Left ventricle myocardium inferior (tissue), 1 donor: ENCODE measurements at places on chromosomes 4 and X.

DNA sequence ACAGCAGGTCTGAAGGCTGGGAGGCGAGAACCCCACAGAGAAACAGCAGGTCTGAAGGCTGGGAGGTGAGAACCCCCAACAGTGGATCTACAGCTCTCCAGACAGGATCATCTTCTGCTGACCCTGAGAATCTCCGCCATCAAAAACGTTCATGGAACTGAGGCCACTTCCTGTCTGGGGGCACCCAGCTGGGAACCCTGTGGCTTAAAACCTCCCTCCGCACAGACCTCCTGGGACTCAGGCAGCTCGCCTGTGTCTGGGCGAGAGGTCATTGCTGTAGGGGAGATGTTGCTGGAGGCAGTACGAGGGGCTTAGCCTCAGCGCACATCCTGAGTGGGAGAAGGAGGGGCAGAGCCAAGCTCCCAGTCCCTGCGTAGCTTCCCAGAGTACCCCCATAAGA, 15.1 kb upstream of the CLDN24 start:
- no peak for DNase-seq

DNA sequence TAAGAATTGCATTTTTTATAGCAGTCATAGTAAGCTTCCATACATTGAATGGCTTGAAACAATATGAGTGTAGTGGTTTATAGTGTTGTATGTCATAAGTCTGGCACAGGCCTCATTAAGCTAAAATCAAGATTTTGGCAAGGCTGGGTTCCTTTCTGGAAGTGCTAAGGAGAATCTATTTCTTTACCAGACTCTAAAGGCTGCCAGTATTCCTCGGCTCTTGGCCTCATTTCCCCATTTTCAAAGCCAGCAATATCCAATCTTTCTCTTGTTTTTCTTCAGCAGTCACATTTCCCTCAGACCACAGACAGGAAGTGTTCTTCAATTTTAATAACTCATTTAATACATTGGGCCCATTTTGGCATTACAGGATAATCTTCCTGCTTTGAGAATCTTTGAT, 1155.5 kb upstream of the PABPC4L start:
- DNase-seq = no peak

- DNase-seq = no peak
Measured at GRCh38 chrX:72107320-72107719, 24.4 kb downstream of the RTL5 start.

DNA sequence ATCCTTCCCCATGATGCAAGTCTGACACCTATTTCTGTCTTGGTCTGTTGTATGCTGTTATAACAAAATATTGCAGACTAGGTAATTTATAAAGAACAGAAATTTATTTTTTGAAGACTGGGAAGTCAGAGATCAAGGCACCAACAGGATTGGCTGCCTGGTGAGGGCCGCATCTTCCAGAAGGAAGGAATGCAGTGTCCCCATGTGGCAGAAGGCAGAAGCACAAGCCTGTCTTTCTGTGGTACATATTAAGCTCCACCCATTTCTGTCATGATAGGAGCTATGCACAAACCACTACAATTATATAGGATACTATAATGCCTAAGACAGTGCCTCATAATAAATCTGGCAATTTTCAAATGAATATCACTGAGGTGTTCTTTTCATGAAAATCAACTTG, 502.3 kb upstream of the DIAPH2 start:
- no peak for DNase-seq

DNA sequence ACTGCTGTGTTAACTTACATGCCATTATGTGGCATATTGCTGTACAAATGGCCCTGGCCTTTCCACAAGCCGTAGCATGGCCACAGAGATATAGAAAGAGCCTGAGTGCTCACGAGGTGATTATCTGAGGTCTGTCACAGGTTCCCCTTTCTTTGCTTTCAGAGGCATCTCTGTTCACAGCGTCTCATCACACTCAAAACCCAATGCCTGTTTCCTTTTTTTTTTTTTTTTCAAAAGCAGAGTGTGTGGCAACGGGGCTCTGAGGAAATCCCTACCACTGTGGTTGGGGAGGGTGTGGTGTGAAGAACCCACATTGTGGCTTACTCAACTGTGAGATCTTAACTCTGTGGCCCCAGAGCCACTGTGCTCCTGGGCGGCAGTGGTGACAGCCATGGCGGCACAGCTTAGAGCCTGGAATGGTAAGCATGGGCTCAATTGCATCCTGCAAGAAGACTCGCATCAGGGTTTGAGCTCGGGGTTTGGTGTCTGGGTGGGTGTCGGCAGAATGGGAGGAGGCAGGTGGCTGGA, 30.8 kb downstream of the RTL5 start:
- no peak for DNase-seq

GRCh38 chrX:85627363-85627762, 247.9 kb upstream of the POF1B start:
- no peak for DNase-seq

DNA sequence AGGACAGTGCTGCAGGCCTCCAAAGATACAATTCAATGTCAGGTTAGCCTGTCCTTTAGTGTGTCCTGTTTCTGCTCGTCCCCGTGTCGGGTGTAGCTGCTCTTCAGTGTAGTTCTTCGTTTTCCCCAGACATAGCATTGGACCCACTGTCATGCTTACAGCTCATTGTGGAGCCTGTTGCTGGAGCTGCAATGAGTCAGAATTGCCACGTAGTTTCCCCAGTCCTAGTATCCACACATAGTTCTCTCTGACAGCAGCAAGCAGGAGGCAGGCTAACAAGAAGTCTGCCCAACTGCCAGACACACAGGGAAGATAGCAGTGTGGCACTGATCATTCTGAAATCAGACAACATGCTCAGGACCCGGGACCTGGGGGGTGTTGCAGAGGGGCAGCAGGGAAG, 49.2 kb downstream of the MOSPD2 start:
- DNase-seq = no peak

GRCh38 chr4:111986095-111986494, 159.2 kb upstream of the FAM241A start:
- DNase-seq = no peak

GRCh38 chr4:153159016-153159415, 45.2 kb upstream of the TRIM2 start:
- no peak for DNase-seq

DNA sequence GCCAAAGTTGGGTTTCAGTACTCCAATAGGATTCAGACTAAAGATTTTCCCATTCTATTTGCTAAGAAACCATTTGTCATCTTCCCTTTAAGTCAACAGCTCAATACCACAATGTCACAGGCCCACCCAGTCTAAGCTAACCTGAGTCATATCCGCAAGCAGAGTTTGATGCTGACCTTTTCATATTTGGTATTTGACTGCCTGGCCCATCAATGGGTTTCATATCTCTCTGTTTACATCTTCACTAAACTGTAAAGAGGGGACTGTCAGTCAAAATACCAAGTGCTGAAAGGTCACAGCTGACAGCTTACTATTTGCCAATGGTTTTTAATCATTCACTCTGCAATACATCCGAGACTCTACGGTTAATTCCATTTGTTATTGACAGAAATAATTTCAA, 707.5 kb upstream of the ACTRT1 start:
- DNase-seq = no peak

DNA sequence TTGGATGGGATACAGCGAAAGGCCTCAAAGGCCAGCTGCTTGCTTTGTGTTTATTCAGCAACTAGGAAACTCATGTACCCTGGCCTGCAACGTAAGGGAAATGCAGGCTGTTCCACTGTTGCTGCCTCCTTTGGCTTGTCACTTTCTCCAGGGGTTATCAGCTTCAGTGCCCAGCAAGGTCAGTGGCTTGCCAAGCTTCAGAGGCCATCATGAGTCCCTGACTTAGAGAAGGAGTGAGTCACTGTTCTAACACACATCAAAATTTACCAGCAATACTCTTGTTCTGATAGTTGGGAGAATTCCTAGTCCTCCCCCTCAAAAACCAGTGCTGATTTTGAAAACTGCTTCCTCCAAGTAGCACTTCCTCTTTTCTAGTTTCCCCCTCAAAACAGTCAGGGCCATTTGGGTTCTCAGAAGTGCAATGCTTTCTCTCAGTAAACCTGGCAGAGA, 250.8 kb downstream of the ARHGAP24 start:
- DNase-seq = peak; percentile 41

GRCh38 chrX:2521927-2522386, 21.2 kb upstream of the DHRSX start:
- no peak for DNase-seq

DNA sequence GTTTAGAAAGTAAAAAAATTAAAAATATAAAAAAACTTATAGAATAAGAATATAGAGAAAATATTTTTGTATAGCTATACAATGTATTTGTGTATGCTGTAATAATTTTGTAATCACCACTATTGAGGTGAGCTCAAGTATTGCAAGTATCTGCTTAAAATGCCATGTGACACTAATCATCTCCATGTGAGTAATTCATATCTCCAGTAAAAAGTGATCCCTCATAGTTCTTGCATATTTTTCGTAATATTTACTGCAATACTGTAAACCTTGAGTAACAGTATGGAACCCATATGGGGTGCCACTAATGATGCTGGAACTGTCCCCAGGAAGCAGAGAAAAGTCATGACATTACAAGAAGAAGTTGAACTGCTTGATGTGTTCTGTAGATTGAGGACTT, 43.2 kb upstream of the HUWE1 start:
- DNase-seq = no peak
